ENCODE measurements at places on chromosomes 4 and X.

GRCh38 chr4:8164194-8164565 is 5.6 kb upstream of the ABLIM2 start:
- no peak for DNase-seq

DNA sequence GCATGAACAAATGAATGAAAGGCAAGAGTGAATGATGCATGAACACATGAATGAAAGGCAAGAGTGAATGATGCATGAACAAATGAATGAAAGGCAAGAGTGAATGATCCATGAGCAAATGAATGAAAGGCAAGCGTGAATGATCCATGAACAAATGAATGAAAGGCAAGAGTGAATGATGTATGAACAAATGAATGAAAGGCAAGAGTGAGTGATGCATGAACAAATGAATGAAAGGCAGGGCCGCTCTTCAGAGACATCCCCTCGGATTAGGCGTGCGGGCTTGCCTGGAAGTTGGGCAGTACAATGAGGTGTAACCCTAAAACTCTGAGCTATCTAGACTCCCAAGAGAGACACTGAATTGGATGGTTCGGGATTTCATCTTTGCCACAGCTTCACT is 3.7 kb downstream of the PCGF3 start:
- no peak for DNase-seq

GRCh38 chr4:20552004-20552403 is 148.3 kb upstream of the PACRGL start:
- no peak for DNase-seq

GRCh38 chrX:378443-378842 is 8.3 kb downstream of the PPP2R3B start:
- no peak for DNase-seq

- DNase-seq, result no peak
Measured at GRCh38 chrX:29693912-29694311, 521.5 kb upstream of the MAGEB2 start.

All from NCI-H1436 treated with DMSO at 0.1 percent for 48 hours (cell line).